ENCODE measurements at places on chromosomes 2 and 18.

DNA sequence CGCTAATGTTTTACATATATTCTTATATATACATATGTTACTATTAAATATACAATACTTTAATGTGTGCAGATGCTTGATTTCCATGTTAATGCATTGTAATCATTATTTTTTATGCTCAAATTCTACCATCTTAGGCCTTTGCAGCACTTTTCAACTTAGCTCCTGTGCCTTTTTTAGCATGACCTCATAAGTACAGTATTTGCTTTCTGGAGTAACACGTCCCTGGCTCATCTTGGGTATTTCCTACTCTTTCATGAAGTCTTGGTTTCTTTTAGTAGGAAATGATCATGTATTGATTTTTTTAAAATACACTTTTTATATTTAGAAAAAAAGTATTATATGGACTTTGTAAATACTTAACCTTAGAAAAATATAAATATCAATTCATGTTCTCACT, 36.5 kb downstream of the CAB39 start:
- DNase-seq = no peak

- DNase-seq = no peak
These were observed 83.9 kb downstream of the INHBB start for GRCh38 chr2:120429586-120430500.

DNA sequence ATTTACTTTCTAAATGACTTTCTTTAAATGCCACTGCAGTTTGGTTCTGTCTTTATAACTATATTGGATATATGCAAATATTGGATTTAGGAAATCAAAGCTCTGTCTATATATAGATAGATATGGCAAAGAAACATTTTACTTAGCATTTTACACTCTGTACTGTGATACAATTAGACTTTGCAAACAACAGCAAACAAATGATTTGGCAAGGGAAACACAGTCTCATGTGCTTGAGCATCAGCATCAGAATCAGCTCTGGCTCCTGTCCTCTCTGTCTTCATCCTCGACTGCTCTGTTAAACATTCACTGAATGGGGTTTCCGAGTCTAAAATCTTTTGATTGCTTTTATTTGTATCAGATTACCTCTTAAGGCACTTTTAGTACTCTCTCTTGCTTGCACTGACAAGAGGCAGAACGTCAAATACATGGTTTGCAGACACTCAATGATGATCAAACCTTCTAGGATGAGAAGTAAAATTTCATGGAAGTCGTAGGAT, 176.8 kb upstream of the LRP1B start:
- no peak for DNase-seq

DNA sequence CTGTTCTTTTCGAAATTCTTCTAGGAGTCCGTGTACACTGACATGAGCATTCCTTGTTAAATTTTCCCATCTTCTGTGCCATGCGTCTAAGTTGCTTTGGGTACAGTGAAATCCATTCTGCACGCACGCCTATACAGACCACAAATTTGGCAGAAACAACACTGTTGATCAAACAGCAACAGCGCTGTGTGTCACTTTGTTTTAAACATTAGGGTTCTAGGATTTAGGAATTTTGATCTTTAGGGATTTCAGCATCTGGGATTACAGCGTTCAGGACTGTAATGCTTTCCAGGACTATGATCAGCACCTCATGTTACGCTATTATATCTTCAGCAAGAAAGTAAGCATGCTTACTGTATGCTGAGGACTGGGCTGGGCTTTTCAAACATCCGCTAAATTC, 47.1 kb upstream of the FHL2 start:
- no peak for DNase-seq

DNA sequence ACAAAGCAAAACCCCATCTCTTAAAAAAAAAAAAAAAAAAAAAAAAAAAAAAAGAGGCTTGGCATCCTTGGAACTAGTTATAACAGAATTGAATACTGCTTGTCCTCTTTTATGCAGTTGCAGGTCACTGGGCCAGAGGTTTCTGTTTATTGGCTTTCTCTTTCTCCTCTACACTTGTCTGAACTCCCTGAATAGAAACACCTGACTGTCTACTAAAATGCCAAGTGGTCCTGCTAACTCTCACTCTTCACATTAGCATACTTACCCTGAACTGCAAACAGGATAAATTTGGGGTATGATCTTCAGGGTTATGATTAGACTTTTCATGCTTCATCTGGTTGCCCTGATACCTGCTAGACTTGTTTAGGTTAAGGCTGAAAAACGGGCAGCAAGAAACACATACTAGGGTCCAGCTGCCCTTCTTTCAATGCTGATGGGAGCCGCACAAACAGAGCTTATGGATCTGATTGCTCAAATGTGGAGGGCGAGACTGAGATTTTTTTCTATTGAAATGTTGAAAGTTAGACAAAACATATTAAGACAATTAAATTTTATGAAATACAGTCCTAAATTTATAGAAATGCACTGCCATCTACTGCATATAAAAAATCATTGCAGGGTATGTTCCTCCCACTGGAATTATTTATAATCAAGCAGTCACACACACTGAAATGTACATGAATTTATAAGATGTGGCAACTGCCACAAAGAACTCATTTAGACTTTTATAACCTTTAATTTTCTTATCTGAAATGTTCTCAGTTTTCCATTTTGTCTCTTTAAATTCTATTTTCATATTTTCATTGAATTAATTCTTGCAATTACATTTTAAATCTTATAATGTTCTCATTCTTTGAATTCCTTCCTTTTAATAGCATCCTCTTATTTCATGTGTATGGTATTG, 40.8 kb downstream of the GTF3C3 start:
- no peak for DNase-seq

- DNase-seq = no peak
These were observed 55.7 kb upstream of the RASGRP3 start for GRCh38 chr2:33420726-33421125.

DNA sequence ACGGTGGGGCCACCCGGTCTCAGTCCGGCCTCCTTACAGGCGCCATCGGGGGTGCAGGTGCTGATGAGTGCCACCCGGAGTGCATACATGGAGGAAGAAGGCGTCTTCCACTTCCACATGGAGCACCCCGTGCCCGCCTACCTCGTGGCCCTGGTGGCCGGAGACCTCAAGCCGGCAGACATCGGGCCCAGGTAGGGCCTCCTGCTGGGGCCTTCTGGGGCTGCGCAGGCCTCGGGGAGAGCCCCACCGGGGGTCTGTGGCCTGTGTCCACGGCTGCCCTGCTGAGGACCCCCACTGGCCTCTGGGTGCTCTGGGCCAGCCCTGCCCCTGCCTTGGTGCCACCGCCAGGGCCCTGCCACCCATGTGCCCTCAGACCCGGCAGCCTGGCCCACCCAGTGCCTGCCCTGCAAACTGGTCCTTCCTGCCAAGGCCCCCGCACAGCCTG, 4.8 kb downstream of the RNPEPL1 start:
- no peak for DNase-seq

GRCh38 chr2:130813722-130814121, 23.0 kb upstream of the ARHGEF4 start:
- DNase-seq = no peak

GRCh38 chr18:22504251-22505030, 86.7 kb upstream of the CTAGE1 start:
- DNase-seq = no peak

GRCh38 chr2:72089537-72089936, 58.1 kb downstream of the CYP26B1 start:
- DNase-seq = no peak

Measured in effector CD8-positive, alpha-beta T cell (primary cell).